ENCODE measurements at places on chromosomes 7 and 10. TPM values are rescaled to one million over a fixed set of nuclear protein-coding genes. Genes with fewer than 3 reads are reported as not detected.

GRCh38 chr7:107957436-107957835 lies 45.5 kb downstream of the LAMB1 start:
- no peak overlapping the region for H3K4me3 ChIP-seq
- no peaks in the 10 kb centered on the region for H3K4me1 ChIP-seq
- H3K27me3 ChIP-seq = peaks cover 16% of the 10 kb centered on the region
- no peaks in the 10 kb centered on the region for H3K36me3 ChIP-seq
- H3K27ac ChIP-seq = no peak overlapping the region

GRCh38 chr7:87001214-87001613 lies 58.2 kb downstream of the ELAPOR2 start:
- peaks cover 5% of the 10 kb centered on the region for H3K4me1 ChIP-seq
- H3K36me3 ChIP-seq = no peaks in the 10 kb centered on the region
- no peak overlapping the region for H3K4me3 ChIP-seq
- H3K27me3 ChIP-seq = peaks cover 21% of the 10 kb centered on the region
- DNase-seq = no peak

DNA sequence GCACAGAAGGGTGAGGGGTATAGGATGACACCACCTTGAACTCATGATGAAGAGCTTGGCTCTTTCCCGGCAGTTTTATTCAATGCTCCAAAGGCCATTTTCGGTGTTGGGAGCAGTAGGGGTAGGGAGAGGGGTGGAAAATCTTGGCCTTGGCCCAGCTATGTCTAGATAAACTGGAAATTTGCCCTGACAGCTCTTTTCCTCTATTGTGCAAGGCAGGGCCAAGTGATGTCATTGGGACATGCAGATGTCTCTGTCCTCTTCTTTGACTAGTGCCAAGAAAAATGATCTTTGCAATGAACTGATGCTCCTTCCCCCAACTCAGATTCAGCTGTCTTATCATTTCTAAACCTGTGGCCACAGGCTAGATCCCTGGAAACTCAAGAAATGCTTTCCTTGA lies 27.7 kb upstream of the PRKCQ start:
- no peaks in the 10 kb centered on the region for H3K27me3 ChIP-seq
- H3K4me1 ChIP-seq = peaks cover 55% of the 10 kb centered on the region
- peak overlapping the region; percentile 95 for H3K27ac ChIP-seq
- peaks cover 55% of the 10 kb centered on the region for H3K36me3 ChIP-seq
- H3K4me3 ChIP-seq = no peak overlapping the region

Gene NFE2L3
- 35.3 TPM for total RNA-seq

GRCh38 chr10:110851020-110851612 lies 20.6 kb upstream of the PDCD4 start:
- H3K27ac ChIP-seq = peak overlapping the region; percentile 19
- peak overlapping the region; percentile 19 for H3K4me3 ChIP-seq
- H3K4me1 ChIP-seq = peaks cover 63% of the 10 kb centered on the region
- DNase-seq = no peak

Gene NSUN6
- 15.5 TPM for total RNA-seq

DNA sequence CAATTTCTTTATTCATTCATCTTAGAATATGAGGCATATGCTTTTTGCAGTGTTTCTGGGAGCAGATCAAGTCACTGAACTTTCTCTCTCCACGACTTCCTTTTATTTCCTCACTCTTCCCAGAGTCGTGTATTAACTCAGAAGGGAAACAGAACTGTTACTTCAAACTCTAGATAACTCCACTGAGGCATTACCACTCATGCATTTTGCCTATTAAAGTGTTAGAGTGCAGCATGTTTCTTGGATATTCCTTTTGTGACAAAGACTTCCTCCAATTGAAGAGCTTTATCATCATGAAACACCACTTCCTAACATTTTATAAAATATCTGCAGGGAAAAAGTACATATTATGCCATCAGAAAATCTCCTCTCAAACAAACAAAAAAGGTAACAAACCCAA lies 797.4 kb upstream of the COBL start:
- H3K4me1 ChIP-seq = no peaks in the 10 kb centered on the region
- H3K27ac ChIP-seq = no peak overlapping the region
- H3K27me3 ChIP-seq = no peaks in the 10 kb centered on the region
- no peak overlapping the region for H3K4me3 ChIP-seq
- no peaks in the 10 kb centered on the region for H3K36me3 ChIP-seq

DNA sequence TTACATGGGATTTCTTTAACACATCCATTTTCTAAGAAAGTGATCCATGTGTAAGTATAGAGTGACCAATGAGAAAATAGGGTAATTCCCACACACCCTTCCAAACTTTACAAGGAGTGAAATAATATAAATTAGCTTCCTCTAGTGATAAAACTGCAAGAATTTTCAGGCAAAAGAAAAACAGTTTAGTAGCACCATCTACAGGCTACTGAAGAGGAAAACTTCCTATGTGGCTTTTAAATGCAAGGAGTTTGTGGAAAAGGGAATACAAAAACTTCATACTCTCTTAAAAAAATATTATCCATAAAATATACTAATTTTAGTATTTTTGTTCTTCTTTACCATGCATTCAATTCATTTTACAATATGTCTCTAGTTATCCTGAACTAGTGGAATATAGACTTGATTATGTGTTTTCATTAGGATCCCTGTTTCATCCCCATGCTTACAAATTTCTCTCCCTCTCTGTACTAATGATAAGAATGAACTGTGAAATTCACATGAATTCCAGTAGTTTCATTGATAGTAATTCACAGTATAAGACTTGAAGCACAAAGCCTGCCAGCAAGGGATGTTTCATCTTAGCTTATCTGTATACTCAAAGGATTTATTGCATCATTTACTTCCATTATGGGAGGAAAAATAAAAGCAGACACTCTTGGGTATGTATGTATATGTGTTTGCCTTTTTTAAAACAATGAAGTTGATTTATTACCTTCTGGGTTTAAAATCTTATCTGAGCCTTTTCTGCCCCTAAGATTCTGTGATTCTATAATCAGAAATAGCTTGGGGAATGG lies 442.9 kb downstream of the AUTS2 start:
- no peaks in the 10 kb centered on the region for H3K27me3 ChIP-seq
- H3K4me1 ChIP-seq = no peaks in the 10 kb centered on the region
- H3K36me3 ChIP-seq = no peaks in the 10 kb centered on the region
- H3K27ac ChIP-seq = no peak overlapping the region
- DNase-seq = no peak

Gene PON1
- not detected for total RNA-seq

Gene FBXL13
- 0.82 TPM for total RNA-seq

GRCh38 chr10:7561985-7562384 lies 104.8 kb downstream of the ITIH5 start:
- no peak overlapping the region for H3K4me3 ChIP-seq
- H3K36me3 ChIP-seq = no peaks in the 10 kb centered on the region
- H3K27ac ChIP-seq = no peak overlapping the region
- H3K4me1 ChIP-seq = no peaks in the 10 kb centered on the region
- H3K27me3 ChIP-seq = no peaks in the 10 kb centered on the region

- peaks cover 16% of the 10 kb centered on the region for H3K4me1 ChIP-seq
- H3K27me3 ChIP-seq = no peaks in the 10 kb centered on the region
- no peak for DNase-seq
- peaks cover 10% of the 10 kb centered on the region for H3K36me3 ChIP-seq
- no peak overlapping the region for H3K4me3 ChIP-seq
Observed at GRCh38 chr7:7861211-7861633, 107.4 kb upstream of the GLCCI1 start.

- H3K4me3 ChIP-seq = no peak overlapping the region
- H3K36me3 ChIP-seq = peaks cover 2% of the 10 kb centered on the region
- H3K27me3 ChIP-seq = no peaks in the 10 kb centered on the region
Observed at GRCh38 chr10:3871424-3871996, 86.5 kb upstream of the KLF6 start.

Gene CPA2
- total RNA-seq = 0.16 TPM

Gene RAMP3
- not detected for total RNA-seq

Gene TAS2R4
- 0.28 TPM for total RNA-seq

Gene GNG11
- total RNA-seq = not detected

GRCh38 chr10:89235073-89235798 lies 16.3 kb downstream of the LIPA start:
- H3K27ac ChIP-seq = no peak overlapping the region
- H3K4me3 ChIP-seq = no peak overlapping the region
- no peak for DNase-seq
- peaks cover 4% of the 10 kb centered on the region for H3K36me3 ChIP-seq
- H3K27me3 ChIP-seq = no peaks in the 10 kb centered on the region

DNA sequence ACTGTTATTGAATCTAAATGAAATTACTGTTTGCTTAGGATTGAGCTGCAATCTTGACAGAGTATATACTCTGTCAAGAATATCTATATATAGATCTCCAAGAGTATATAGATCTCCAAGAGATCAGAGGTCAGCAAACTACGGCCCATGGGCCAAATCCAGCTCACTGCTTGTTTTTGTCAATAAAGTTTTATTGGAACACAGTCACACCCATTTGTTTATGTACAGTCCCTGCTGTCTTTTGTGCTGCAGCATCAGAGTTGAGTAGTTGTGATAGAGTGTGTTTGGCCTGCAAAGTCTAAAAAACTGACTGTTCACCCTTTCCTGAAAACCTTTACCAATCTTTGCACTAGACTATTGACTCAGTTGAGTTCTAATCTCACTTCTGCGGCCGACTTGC lies 66.3 kb upstream of the NPVF start:
- no peak overlapping the region for H3K4me3 ChIP-seq
- DNase-seq = no peak
- no peaks in the 10 kb centered on the region for H3K27me3 ChIP-seq
- H3K4me1 ChIP-seq = no peaks in the 10 kb centered on the region
- H3K27ac ChIP-seq = no peak overlapping the region

DNA sequence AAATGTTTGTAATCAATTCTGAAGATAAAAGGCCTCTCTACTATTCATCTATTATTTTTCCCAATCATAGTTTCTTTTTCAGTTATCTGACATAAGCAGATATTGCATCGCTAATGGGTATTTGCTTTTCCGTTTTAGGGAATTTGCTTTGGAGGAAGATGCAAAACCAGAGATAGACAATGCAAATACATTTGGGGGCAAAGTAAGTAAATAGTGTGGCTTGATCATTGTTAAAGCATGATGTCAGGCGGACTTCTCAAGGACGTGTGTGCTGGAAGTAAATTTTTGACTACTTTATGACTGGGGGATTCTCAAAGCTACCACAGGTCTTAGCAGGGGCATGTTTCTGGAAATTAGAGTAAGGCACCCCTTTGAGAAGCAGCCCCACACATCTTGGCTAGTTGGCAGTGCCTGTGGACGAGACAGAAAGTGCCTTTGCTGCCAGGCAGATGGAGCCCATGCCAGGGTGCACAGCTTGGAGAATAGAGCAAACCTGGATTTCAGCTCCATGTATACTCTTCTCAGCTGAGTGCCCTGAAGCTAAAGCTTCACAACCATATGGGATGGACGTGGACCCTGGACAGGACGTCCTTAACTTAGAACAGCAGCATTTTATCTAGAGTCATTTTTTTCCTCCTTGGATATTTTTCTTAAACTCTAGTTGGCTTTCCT lies 68.6 kb downstream of the SRI start:
- no peak overlapping the region for H3K27ac ChIP-seq
- no peaks in the 10 kb centered on the region for H3K27me3 ChIP-seq
- peaks cover 12% of the 10 kb centered on the region for H3K36me3 ChIP-seq
- no peak overlapping the region for H3K4me3 ChIP-seq
- no peaks in the 10 kb centered on the region for H3K4me1 ChIP-seq

- no peak for DNase-seq
- peaks cover 30% of the 10 kb centered on the region for H3K27me3 ChIP-seq
- no peak overlapping the region for H3K4me3 ChIP-seq
- H3K4me1 ChIP-seq = peaks cover 12% of the 10 kb centered on the region
- H3K27ac ChIP-seq = no peak overlapping the region
Observed at GRCh38 chr7:93055543-93056107, 62.2 kb downstream of the SAMD9 start.

DNA sequence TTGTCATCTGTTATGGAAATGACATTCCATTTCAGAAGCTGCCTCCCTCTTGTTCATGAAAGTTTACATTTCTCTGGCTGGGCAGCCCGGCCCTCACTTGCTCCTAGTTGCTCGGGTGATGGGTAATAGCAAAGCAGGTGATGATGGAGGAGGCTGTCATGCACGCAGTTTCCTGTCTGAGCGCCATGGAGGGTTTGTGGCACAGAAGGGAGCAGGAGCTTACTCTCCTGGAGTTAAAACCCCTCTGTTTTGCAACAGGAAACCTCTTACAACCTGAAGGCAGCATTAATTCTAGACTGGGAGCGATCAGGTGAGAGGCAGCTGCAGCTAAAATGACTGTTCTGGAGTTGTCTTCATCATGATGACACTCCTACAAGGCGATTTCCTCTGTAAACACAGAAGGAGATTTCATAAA lies 34.1 kb upstream of the MKI67 start:
- no peak overlapping the region for H3K4me3 ChIP-seq
- no peaks in the 10 kb centered on the region for H3K27me3 ChIP-seq
- H3K27ac ChIP-seq = no peak overlapping the region
- no peak for DNase-seq
- peaks cover 6% of the 10 kb centered on the region for H3K4me1 ChIP-seq

- H3K27me3 ChIP-seq = no peaks in the 10 kb centered on the region
- H3K4me3 ChIP-seq = no peak overlapping the region
- DNase-seq = no peak
- peaks cover 43% of the 10 kb centered on the region for H3K4me1 ChIP-seq
- peaks cover 19% of the 10 kb centered on the region for H3K36me3 ChIP-seq
Observed at GRCh38 chr7:129875160-129875559, 77.6 kb downstream of the UBE2H start.

DNA sequence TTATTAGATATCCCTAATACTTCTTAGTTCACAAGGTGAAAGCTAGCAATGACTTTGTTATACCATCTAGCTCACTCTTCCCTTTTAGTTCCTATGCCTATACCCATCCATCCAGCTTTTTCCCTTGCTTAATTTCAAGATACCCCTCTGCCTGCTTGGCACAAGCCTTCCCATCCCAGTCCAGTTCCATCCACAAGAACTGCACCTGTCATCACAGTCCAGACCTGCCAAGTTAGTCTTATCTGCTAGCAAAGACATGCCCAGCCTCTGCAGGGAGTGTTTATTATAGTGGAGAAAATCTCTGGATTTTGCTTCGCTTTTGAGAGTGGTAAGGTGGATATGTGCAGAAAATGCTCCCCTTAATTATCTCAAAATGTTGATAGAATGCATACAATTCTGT lies 158.2 kb downstream of the ST7 start:
- no peaks in the 10 kb centered on the region for H3K27me3 ChIP-seq
- H3K4me3 ChIP-seq = no peak overlapping the region
- no peak for DNase-seq
- no peak overlapping the region for H3K27ac ChIP-seq
- H3K4me1 ChIP-seq = peaks cover 40% of the 10 kb centered on the region

- no peak overlapping the region for H3K4me3 ChIP-seq
- no peaks in the 10 kb centered on the region for H3K27me3 ChIP-seq
- no peak for DNase-seq
- no peak overlapping the region for H3K27ac ChIP-seq
Observed at GRCh38 chr10:32582946-32583345, 137.0 kb downstream of the CCDC7 start.

GRCh38 chr10:127576051-127576450 lies 26.9 kb downstream of the NPS start:
- DNase-seq = no peak
- no peak overlapping the region for H3K27ac ChIP-seq
- no peaks in the 10 kb centered on the region for H3K4me1 ChIP-seq
- no peaks in the 10 kb centered on the region for H3K36me3 ChIP-seq
- H3K27me3 ChIP-seq = peaks cover 9% of the 10 kb centered on the region

GRCh38 chr7:38178695-38179344 lies 775 bp downstream of the STARD3NL start:
- H3K4me1 ChIP-seq = peaks cover 45% of the 10 kb centered on the region
- no peak for DNase-seq
- H3K36me3 ChIP-seq = peaks cover under 1% of the 10 kb centered on the region
- H3K27ac ChIP-seq = peak overlapping the region; percentile 92
- H3K27me3 ChIP-seq = peaks cover 11% of the 10 kb centered on the region
- peak overlapping the region; percentile 97 for H3K4me3 ChIP-seq

Gene SAMD9
- 17.1 TPM for total RNA-seq

Gene MCM10
- 89.3 TPM for total RNA-seq

All from activated naive CD8-positive, alpha-beta T cell treated with anti-CD3 and anti-CD28 coated beads for 36 hours (primary cell).